ENCODE measurements at places on chromosomes 3 and 15. TPM values are rescaled to one million over a fixed set of nuclear protein-coding genes. Genes with fewer than 3 reads are reported as not detected.

MITF gene
- total RNA-seq = 13.6 TPM

TPRG1 gene
- 6.2 TPM for total RNA-seq

GRCh38 chr15:63860555-63860954 lies 26.8 kb upstream of the HERC1 start:
- DNase-seq = no peak

GRCh38 chr3:71446260-71446659 lies 137.3 kb downstream of the FOXP1 start:
- DNase-seq = no peak

DNA sequence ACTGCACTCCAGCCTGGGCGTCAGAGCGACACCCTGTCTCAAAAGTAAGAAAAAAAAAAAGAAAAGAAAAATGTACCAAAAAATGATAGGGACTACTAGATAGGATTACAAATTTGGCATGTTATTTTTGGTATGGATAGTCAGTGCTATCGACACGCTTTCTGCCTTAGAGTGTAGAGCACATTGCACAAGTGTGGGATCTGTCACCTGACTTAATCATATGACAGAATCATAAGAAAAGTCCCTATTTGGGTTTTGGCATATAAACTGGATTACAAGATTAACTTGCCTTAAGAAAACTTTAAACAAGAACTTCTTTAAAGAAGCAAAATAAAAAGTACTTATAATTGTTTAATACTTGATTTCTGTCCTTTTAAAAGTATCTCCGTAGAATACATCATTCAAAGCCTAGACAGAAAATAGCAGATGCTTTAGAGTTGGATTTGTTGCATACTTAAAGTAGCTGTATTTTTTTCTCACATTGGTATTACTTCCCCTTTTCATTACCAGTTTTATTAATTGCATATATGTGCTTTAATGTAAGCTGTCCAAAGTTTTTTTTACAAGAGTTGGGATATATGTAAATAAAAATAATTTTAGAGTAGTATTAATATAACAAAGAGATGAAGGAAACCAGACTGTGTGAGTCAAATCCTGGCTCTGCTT lies 7.8 kb downstream of the ATP6V1A start:
- DNase-seq = no peak

STRIT1 gene
- total RNA-seq = 1.4 TPM

DNA sequence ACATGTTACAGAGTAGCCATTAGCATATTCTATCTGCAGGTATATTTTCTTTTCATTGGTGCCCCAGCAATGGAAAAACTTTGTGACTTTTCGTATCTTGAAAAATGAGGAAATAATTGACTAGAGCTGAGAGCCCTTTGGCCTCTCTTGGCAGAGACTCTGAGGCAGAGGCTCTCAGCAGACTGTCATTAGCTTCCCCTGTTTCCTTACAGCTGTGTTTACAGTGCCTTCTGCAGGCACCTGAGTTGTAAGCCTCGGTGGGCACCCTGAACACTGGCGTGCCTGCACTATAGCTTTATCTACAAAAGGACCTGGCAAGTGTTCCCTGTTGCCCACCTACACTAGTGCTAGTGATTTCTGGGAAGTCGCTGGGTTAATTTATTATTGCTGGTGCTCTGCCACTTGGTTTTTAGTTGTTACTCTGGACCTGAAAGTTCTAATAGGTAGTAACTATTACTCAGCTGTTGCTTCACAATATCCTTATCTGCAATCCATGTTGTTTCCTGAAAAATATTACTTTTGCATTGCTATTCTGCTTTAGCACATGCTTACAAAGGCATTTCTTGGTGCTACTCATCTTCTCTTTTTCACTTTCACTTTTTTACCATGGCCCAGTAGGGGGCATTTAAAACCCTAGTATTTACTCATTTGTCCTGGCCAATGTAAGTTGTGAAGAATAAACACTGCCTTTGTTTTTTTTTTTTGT lies 7.8 kb upstream of the GPR171 start:
- DNase-seq = no peak

DNA sequence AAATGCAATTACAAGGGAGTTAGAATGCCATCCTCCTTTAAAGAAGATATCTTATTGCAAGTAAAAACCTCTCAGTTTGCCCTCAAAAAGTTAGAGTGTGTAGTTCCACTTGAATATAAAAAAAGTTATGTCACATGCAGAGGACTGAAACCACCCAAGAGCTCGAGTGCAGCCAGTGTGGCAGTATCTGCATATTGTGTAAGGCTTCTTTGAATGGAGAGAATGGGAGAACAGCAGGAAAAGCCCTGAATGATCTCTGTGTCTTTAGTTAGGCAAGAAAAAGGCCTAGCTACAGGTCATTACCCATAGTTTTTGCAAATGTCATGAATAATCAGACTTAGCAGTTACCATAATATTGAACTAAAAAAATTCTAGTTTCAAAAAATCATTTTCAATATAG lies 13.9 kb upstream of the TEX9 start:
- no peak for DNase-seq

DNA sequence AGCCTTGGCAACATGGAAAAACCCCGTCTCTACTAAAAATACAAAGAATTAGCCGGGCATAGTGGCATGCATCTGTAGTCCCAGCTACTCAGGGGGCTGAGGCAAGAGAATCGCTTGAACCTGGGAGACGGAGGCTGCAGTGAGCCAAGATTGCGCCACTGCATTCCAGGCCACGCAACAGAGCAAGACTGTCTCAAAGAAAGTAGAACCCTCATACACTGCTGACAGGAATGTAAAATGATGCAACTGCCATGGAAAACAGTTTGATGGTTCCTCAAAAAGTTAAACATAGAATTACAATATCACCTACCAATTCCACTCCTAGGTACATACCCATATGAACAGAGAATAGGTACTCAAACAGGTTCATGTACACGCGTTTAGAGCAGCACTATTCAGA lies 158.9 kb downstream of the TBC1D5 start:
- no peak for DNase-seq

GRCh38 chr3:186823386-186823785 lies 17.1 kb upstream of the RFC4 start:
- DNase-seq = no peak

GRCh38 chr3:10337323-10338163 lies 16.6 kb upstream of the SEC13 start:
- DNase-seq = no peak

- DNase-seq = no peak
Observed at GRCh38 chr15:83436513-83437158, 10.5 kb upstream of the SH3GL3 start.

- no peak for DNase-seq
Observed at GRCh38 chr3:149506965-149507364, 32.5 kb downstream of the TM4SF4 start.

IL12A gene
- total RNA-seq = 0.58 TPM

GOLGA8G gene
- total RNA-seq = not detected

PGBD4 gene
- total RNA-seq = 1.9 TPM

PLIN1 gene
- 3.6 TPM for total RNA-seq

ALDH1A2 gene
- total RNA-seq = 36.0 TPM

GRCh38 chr15:98714922-98715321 lies 66.6 kb downstream of the IGF1R start:
- no peak for DNase-seq
